ENCODE measurements at places on chromosomes 13 and 19.

GRCh38 chr13:32881777-32882145, 134.5 kb upstream of the KL start:
- no peak for DNase-seq

DNA sequence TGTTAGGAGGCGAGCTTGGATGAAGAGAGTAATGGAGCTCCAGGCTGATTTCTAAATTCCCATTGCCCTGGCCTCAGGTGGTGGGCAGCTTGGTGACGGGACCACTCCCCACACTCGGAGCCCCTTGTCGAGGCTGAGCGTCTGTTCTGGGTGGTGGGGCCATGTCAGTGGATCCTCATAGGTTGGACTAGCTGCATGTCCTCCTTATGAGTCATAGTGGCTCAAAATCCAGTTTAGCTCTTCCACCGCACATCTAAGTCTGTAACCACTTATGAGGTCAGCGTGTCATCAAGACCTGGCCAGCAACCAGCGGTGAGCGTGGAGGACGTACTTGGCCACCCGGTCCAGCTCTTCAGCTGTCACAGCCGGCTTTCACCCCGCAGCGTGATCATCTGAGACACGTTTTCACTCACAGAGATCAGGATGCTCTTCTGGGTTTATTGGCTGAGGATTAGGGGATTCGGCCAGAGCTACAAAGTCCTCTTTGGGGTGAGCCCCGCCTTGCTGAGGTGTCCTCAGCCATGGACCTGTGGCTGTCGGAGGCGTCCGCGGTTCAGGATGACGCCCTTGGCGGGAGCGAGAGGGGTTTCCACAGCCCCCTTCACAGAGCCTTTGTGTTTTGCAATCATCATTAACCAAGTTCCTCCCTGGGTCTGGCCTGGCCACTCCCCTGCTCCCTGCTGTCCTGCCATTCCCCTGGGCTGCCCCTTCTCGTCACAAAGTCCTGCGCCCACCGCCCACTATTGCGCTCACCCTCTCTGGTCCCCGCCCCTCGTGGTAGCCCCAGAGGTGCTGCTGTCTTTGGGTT, 41.9 kb downstream of the ADPRHL1 start:
- no peak for DNase-seq

GRCh38 chr19:13835791-13836723, 40.8 kb downstream of the ZSWIM4 start:
- no peak for DNase-seq

DNA sequence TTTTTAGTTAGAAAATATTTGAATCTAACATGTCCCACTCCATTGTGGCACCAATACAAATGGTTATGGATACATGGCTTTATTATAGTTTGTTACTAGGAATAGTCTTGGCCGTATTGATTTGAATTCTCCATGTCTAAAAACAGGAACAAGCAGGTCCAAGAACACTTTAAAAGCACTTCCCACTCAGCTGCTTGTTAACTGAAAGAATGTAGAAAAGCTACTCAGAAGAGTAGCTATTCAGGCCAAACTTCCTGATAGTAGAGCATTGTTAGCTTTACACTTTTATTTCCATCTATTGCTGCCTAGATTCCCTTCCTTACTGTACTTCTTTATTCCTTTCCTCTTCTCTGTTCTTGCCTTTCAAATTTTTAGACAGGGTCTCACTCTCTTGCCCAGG, 6.9 kb downstream of the PIBF1 start:
- DNase-seq, result no peak

- DNase-seq, result no peak
These were observed 3.5 kb upstream of the CYP2S1 start for GRCh38 chr19:41189425-41190065.

DNA sequence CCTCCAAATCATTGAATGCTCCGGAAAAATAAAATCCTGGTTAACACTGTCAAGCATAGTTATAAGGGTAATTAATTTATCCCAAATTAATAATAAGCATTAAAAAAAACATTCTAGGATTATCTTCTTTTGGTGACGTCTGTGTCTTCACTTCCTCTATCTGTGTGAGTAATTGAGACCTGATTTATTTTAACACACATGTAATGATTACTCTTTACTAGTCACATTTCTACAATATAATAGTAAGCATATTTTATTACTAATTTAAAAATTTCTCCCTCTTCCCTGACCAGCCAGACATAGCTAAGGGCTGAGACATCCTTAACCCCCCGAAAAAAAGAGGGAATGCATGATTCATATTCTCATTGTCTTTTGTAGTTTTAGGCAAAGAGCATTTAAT, 2.3 kb downstream of the FNDC3A start:
- DNase-seq, result no peak

- DNase-seq, result no peak
These were observed 10.4 kb upstream of the GP6 start for GRCh38 chr19:55048446-55048845.

DNA sequence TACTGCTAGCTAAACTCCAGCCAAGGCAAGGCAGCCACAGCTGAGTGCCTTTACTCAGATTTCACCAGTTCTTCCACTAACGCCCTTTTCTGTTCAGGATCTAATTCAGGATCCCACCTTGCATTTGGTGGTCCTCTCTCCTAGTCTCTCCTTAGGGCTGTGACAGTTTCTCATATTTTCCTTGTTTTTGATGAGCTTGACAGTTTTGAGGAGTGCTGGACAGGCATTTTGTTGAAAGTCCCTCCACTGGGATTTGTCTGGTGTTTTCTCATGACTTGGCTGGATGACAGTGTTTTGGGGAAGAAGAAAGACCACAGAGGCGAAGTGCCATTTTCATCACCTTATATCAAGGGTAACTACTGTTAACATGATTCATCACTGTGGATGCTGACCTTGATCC, 162.3 kb upstream of the TSC22D1 start:
- DNase-seq, result no peak
